Fibroblast of skin of scalp (primary cell): ENCODE measurements at places on chromosomes 16 and 17.

GRCh38 chr16:48918520-48919258 lies 308.7 kb upstream of the N4BP1 start:
- DNase-seq: no peak

DNA sequence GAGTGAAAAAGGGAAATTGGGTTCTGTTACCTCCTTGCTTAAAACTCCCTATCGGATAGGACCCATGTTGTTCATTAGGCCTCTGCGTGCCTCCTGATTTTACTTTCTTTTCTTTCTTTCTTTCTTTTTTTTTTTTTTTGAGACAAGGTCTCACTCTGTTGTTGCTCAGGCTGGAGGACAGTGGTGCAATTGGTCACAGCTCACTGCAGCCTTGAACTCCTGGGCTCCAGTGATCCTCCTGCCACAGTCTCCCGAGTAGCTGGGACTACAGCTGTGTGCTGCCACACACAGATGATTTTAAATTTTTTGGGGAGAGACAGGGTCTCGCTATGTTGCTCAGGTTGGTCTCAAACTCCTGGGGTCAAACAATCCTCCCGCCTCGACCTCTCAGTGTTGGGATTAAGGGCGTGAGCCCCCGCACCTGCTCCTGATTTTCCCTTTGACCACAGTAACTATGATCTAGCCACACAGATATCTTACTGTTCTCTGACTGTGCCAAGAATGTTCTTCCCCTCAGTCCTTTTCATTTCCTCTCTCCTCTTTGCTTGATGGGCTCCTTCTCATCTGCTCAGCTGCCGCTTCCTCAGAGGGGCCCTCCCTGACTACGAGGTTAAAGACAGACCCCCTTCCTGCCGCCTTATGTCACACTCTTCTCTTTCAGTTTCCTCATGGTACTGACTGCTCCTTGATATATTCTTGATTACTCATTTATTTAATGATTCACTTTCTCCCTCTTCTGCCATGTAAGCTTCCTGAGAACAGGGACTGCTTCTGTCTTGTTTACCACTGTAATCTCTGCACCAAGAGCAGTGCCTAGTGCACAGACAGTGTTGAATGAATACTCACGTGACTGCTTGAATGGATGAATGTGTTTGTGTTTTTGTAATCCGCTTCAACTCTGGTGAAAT lies 44.3 kb downstream of the LCMT1 start:
- no peak for DNase-seq

DNA sequence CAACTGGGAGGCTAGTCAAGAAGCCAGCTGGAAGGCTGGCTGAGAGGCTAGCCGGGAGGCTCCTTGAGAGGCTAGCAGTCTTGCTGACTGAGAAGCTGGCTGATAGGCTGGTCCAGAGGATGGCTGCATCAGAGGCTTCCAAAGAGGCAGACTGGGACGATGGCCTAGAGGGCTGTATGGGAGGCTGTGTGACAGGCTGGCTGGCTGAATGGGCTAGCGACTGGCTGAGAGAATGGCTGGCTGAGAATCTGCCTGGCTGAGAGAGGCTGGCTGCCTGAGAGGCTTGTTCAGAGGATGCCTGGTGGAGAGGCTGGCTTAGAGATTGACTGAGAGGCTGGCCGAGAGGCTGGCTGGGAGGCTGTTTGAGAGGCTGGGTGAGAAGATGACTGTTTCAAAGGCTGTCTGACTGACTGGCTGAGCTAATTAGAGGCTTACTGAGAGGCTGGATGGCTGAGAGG lies 34.8 kb upstream of the ACSM2B start:
- DNase-seq: no peak

GRCh38 chr16:78230832-78231231 lies 131.4 kb downstream of the WWOX start:
- DNase-seq: no peak

- no peak for DNase-seq
Measured at GRCh38 chr17:67863624-67864247, 38.4 kb downstream of the BPTF start.

DNA sequence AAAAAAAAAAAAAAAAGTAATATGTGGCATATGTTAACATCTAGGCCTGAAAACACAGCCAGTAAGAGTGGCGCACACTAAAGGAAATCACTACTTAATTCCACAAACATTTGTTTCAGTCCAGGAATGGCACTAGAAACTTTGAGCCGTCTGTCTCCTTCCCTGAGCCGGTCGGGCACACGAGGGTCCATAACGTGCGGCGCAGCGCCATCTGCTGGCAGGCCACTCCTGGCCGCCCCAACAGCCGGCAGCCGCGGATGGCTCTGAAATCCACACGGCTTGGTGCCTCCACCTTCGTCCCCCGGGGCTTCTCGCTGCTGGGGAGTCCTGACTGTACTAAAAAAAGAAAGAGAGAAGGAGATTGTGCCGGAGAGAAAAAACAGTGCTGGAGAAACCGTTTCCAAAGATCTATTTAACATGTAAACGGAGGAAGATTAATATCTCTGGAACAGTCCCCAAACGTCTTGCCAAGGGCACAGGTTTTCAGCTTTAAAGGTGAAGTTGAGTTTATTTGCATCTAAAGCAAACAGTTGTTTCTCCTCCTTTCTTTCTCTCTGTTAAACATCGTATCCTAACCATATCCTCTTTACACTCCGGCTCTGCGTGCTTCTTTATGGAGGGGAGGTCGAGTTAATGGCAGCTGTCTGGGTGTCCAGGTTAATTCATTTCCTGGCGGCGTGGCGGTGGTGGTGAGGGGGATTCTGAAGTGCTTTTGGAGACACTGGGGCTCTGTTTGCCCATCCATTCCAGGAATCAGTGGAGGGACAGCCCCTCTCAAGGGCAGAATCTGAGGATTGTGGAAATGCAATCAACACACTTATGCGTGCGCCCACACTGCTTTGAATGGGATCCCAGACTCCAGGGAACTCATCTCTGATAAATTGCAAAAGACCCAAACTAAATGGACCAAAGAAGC lies 611.3 kb upstream of the SALL1 start:
- DNase-seq: peak; percentile 68

- DNase-seq: peak; percentile 97
Measured at GRCh38 chr17:38900978-38901656, 24.3 kb upstream of the LASP1NB start.

DNA sequence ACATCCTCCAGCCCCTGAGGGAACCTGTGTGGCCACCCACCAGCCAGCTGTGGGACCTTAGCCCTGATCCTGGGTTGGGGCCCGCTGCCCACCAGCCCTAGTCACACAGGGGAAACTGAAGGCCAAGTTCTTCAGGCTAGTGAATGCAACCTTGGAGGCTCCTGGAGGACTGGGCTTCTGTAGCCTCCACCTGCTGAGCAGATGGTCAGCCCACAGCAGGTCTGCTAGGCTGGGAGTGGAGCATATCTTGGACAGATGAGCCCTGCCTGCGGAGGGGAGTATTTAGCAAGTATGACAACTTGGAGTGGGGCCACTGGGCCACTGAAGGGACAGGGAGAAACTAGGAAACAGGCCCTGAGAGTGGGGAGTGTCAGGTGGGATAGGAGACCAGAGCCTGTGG lies 4.1 kb downstream of the DPEP3 start:
- no peak for DNase-seq

DNA sequence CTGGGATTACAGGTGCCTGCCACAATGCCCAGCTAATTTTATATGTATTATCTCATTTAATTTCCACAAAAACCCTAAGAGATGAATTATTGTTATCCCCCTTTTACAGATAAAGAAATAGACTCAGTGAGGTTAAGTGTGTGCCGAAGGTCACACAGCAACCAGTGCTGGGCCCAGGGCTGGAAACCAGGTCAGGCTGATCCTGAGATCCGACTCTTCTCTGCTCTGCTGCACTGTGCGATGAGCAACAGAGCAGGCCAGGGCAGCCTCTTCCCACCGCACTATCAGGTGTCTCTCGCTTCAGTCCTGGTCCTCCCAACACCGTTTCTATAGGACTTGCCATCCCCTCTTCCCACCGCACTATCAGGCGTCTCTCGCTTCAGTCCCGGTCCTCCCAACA lies 24.8 kb downstream of the GINS3 start:
- no peak for DNase-seq

GRCh38 chr16:15493466-15494180 lies 59.2 kb downstream of the BMERB1 start:
- peak; percentile 93 for DNase-seq

DNA sequence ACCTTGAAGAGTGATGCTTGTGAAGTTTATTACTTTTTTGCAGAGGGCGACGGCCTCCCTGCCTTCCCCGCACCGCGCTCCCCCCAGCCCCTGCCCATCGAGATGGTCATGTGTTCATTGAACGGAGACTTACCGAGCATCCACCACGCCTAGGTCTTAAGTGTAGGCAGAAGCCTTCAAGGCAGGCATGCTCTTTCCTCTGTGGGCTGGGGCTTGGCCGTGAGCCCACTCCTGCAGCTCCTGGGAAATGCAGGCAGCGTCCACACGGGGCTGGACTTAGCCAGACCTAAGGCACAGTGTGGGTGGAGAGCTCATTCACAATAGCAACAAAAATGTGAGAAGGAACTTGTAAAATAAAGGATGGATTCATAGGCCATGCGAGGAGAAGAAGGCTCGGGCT lies 19.2 kb downstream of the RNF213 start:
- peak; percentile 61 for DNase-seq

DNA sequence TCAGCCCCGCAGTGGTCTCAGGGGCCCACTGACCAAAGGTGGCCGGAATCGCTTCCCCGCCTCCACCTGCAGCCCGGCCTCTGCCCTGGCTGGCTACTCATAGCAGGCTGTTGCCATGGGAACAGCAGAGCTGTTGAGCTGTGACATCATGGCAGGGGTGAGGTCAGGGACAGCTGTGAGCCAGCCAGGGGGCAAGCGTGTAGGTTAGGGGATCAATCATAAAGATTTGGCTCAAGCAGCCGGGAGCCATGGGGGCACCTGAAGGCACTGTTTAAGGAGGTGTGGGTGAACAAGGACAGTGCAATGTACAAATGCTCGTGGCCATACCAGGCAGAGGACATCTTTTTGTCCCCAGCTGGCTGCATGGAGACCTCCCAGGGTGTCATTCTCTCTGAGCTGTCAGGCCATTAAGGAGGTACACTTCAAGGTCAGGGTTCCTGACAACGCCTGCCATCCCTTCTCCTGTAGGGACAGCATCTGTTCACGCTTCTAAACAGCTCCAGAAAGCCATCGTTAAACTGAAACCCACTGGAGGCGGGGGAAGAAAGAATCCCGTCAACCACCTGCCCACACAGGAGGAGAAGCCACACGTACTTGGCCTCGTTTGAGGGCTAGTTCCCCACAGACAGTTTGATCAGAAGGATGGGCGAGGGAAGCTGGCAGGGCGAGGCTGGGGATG lies at the start of gene CEP295NL:
Gene CEP295NL, minus strand, starts transcription at position 101 of the 679 bp plus-strand sequence. CDS start 1,373 bp downstream, outside the sequence.
- no peak for DNase-seq

- no peak for DNase-seq
Measured at GRCh38 chr17:56549501-56549900, 44.0 kb upstream of the NOG start.

GRCh38 chr17:74427048-74427762 lies 4.7 kb upstream of the GPRC5C start:
- DNase-seq: no peak

DNA sequence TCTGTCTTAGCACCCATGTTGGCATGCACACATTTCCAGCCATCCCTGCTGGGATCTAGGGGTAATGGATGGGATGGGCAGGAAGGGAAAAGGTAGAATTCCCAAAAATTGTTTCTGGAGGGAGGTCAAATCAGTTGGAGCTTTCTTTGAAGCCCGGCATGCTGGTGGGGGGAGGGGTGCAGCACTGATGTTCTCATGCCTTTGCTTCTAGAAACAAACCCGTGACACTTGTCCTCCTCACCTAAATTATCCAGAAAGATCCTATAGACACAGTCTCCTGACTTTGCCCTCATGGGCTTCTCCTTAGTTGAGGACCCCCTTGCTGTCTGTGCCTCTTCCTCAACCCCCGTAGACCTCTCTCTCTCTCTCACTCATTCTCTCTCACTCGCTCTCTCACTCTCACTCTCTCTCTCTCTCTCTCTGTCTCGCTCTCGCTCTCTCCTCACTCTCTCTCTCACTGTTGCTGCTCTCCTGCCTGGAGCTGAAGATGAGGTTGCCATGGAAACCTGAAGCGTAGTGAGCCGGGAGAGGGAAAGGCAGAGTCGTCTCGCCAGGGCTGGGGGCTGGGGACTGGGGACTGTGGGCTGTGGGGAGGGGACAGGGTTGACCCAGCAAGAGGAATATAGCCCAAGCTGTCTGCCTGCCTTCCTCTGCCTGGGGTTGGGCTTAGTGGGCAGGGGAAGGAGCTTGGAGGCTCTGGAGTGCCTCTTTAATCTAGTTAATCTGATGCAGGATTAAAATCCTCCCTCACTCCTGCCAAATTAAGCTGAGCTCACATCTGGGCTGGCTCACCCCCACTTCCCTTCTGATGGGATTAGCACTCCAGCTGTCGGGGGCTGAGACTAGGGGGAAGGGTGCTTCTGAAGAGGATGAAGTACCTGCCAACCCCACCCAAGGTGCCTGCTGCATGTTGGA lies 16.1 kb downstream of the LASP1 start:
- DNase-seq: no peak
